ENCODE measurements at places on chromosomes 13 and 19.

DNA sequence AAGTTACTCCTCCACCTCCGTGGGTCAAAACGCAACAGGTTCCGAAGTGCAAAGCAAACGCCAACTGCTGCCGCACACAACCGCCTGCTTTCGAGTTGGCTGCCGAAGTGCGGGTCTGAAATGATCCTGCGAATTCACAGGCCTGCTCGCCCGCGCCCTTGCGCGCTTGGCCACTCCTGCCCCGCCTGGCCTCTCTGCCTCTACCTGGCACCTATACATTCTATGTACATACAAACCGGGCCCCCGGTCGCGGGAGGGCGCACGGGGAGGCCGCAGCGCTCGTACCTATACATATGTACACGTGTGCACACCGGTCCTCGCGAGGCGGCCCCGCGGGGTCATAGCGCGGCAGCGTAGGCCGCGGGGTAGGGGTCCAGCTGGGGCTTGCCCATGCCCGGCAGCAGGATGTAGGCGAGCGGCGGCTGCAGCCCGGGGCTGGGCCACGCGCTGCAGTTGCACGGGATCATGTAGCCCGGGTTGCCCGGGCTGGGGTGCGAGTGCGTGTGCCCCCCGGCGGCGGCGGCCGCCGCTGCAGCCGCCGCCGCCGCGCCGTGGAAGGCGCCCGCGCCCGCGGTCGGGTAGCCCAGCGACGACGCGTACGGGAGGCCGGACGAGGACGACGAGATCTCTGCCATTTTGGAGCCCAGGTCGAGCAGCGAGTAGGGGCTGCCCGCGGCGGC lies 1.3 kb downstream of the SOX21 start:
- DNase-seq = no peak

DNA sequence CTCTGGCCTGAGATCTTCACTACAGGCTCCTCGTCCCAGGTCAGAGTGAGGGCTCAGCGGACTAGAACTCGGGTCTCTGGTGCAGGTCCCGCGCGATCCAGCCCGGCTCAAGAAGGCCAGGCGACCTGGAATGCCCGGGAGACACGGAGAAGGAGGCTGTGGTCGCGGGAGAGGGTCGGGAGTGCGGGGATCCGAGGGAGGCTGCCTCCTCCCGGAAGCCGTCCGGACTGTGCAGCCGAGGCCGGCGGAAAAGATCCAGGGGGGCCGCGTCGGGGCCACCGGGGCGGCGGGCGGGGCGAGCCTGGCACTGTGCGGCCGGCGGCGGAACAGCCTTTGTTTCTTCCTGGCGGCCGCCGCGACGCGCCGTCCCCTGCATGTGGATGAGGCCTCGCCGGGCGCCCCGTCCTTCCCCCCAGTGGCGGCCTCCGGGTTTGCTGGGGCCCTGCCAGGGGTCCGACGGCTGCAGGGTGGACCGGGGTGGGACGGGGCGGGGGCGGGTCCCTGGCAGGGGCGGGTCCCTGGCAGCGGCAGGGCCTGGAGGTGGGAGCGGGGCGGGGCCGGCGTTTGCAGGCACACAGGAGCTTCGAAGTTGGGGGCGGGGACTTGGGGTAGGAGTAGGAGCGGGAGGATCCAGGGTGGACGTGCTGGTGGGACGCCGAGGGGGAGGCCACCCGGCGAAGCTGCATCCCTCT lies 1.0 kb upstream of the SLC7A10 start:
- no peak for DNase-seq

GRCh38 chr13:108948251-108948671 lies 318.9 kb downstream of the MYO16 start:
- DNase-seq = no peak

GRCh38 chr19:16146112-16146511 lies 2.6 kb downstream of the HSH2D start:
- DNase-seq = no peak

DNA sequence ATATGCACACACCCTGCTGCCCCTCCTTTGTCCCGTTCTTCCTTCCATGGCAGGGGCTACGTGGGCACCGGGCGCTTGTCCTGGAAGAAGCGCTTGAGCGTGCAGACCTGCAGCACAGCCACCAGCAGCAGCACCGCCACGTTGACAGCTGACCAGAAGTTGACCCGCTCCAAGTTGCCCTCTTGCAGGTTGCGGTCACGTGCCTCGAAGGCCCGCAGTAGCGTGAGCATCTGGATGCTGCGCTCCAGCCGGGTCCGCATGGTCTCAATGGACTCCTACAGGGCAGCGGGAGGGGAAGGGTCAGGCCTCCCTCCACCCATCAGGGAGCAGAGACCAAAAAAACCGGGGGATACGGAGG lies 3.1 kb downstream of the TMED1 start:
- DNase-seq = no peak

DNA sequence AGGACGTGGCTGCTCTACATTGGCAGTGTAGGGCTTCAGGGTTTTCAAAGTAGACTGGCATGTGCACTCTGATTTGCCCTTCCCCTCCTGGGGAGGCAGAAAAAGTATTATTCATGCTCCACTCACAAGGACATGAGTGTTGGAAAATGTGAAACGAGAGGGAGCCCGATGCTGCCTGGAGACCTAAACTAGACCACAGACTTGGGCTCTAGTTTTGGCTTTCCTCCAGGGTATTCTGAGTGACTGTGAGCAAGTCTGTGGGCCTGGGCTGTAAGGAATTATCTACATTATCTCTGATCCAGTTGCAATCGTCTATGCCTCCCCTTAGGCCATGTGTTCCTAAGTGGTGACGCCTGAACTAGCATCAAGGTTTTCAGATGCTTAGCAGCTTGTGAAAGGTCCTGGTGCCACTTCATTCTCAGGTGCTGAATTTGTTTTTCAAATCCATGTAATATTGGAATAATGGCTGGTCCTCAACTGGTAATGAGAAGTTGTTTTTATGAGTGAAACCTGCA lies 55.0 kb downstream of the MRPL57 start:
- DNase-seq = no peak

DNA sequence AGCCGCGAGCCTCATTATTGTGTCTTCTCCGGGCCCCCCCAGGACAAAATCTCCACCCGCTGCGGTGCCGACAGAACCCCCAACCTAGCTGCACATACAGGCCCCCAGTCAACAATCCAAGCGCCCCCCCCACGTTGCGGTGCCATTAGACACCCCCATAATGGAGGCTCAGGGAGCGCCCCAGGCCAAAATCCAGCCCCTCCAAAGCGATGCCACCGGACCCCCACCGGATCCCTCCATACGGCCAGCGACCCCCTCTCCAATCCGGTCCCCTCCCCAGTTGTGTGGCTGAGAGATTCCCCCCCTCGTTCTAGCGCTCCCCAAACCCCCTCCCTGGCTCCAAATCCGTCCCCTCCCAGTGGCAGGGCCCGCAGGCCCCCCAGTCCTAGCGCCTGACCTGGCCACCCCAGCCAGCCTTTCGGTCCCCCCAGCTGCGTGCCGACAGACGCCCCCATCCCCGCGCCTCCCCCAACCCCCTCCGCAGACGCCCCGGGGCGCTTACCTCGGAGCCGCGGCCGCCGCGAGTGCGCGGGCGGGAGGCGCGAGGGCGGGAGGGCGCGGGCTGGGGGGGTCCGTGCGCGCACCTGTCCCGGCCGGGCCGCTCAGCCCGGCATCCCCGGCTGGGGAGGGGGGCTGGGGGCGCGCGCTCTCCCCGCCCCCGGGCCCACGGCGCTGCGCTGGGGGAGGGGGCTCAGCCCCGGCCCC lies 21.6 kb upstream of the SEMA6B start:
- no peak for DNase-seq

- DNase-seq = no peak
Measured at GRCh38 chr19:40962460-40962961, 28.6 kb upstream of the CYP2B6 start.

GRCh38 chr19:54804101-54804500 lies 691 bp downstream of the KIR2DL4 start:
- DNase-seq = no peak
